Forelimb muscle (tissue), 1 donor: ENCODE measurements at places on chromosomes 2 and 18. TPM values are rescaled to one million over a fixed set of nuclear protein-coding genes. Genes with fewer than 3 reads are reported as not detected.

The GALNT14 gene
- 2.4 TPM for polyA plus RNA-seq

- no peak for DNase-seq
Observed at GRCh38 chr18:57362714-57363113, 10.4 kb downstream of the ST8SIA3 start.

- no peak for DNase-seq
Observed at GRCh38 chr2:78118037-78118436, 595.9 kb upstream of the LRRTM4 start.

DNA sequence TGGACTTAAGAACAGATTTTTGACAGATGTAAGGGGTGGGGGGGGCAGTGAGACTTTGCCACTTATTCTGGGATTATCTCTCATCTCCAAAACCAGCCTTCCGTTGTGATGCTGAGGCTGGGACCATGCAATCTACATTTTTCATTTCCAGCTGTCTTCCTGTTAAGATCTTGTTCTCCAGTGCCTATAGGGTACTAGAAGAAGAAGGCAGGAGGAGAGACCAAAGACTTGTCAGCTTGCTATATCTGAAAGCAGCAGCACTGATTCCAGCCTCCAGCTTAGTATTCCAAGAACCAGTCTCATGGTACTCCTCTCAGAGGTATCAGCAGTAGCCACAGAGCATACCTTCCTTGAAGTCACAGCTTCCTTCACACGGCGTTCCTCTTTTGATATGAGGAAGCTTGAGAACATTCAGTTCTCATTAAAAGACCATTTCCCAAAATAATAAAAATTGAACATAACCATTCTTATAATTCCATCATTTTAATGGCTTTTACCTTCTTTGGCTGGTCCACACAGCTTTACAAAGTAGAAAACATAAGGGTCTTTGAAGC, 49.8 kb downstream of the USP34 start:
- no peak for DNase-seq

DNA sequence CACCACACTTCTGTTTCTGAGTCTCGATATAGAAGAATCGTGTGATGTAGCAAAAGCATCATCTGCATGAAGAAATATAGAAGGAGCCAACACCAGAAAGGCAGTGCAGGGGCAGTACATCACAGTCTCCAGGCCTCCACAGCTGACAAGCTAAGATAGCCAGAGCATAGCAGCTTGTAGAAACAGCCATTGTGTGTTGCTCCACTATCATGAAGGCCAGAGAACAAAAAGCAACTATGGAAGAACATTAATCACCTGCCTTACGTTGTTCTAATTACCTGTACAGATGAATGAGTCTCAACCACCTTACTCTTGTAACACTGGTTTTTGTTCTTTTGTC, 129.0 kb downstream of the RND3 start:
- DNase-seq = no peak

DNA sequence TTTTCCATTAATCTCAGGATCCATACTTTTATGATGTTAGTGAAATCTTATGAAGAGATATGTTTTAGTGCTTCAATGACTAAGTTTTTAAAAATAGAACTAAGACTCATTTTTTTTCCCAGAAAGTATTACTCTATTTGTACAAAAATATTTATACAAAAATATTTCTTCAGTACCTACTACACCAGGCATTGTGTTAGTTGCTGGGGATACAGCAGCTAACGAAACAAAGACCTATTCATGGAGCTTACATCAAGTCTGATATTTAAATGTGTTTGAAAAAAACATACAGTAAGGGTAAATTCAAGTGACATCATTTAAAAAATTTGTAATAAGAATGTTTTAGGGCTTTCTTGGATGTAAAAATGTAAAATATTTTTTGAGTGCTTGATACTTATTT, 11.6 kb downstream of the VAPA start:
- no peak for DNase-seq

DNA sequence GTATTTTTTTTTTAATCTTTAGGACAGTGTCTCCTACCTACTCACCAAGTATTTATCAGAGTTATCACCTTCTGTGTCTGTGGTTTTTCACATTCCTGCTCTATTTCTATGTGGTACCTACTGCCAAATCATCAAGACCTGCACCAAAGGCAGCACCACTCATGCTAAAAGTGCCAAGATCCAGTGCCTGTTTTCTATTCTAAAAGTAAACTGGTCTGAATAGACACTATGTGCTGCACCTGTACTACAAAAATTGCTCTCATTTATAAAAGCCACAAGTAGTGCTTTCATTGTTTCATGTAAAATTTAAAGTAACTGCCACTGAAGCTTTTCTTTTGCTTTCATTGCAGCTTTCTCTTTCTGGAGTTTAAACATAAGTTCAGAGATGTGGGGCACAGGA, 103.9 kb upstream of the GULP1 start:
- DNase-seq = no peak
